NCI-H446 treated with DMSO at 0.1 percent for 48 hours (cell line): ENCODE measurements at places on chromosomes 3 and 15.

GRCh38 chr15:64634027-64634426 is 141.4 kb downstream of the RBPMS2 start:
- DNase-seq = no peak

- DNase-seq = no peak
These were observed 1.7 kb downstream of the HYAL2 start for GRCh38 chr3:50320853-50321335.

DNA sequence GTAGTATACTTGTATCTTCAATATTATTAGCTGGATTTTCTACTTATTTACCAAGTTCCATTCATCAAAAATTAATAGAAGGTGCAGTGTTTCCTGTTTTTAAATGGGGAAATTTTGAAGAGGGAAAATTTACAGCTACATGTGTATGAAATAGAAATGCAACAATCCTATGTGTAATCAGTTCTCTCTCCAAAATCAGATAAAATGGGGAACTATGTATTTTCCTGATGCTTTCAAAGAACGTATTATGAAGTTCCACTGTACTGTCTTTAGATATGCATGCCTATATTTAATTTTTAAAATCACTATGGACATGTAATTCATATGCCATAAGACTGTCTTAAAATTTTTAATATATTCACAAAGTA is 43.4 kb downstream of the DCUN1D1 start:
- DNase-seq = no peak

GRCh38 chr3:45990181-45990580 is 5.4 kb downstream of the FYCO1 start:
- no peak for DNase-seq

DNA sequence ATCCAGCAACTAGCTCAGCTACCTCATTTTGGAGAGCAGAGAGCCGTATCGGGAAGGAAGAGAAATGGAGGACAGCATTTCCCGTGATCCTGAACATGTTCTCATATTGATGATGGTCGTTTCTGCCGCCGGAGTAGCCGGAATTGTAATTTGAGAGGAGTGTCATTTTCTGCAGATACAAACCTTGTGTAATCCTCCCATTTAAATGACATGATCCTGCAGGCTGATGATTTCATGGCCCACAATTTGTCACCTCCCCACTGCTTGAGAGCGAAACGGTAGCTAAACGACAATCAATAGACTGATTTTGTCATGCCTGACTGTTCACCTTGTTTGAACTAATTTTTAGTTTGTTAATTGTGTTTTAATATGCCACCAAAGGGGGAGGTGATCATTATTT is 126.5 kb upstream of the CNTN6 start:
- DNase-seq = no peak

GRCh38 chr3:53705774-53706173 is 140.4 kb downstream of the CHDH start:
- DNase-seq = no peak

DNA sequence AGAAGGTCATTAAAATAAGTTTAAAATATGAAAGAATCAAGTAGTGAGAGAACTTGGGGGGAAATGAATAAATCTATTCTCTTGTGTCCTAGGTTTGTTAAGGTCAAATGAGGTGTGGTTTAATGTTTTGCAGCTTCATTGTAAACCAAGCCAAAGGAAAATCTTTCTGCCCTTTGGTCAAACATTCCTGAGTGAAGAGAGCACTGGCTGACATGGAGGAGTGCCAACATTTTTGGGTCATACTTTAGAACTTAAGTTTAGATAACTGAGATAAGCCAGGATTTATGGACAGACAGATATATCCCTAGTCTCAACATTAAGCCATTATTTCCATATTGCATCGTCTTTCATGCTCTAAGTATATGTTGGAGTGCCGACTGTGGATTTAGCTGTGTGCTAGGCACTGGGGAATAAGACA is 66.4 kb downstream of the PTPRG start:
- DNase-seq = no peak

- no peak for DNase-seq
These were observed 3.4 kb downstream of the GATA2 start for GRCh38 chr3:128489674-128489926.

DNA sequence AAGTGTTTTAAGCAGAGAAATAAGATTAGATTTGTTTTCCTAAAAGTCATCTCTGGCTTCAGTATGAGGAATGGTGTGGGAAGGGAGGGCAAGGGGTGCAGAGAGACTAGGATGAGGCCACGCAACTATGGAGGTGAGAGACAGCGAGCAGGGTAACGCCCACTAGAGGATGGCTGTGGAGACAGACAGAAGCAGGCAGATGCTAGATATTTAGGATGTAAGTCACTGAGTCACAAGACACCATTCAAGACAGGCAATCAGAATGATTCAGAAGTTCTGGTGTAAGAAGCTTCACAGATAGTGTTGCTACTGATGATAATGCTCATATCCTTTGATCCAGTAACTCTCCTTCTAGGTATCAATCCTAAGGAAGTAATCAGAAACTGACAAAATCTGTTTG is 19.1 kb downstream of the HSPBAP1 start:
- no peak for DNase-seq

DNA sequence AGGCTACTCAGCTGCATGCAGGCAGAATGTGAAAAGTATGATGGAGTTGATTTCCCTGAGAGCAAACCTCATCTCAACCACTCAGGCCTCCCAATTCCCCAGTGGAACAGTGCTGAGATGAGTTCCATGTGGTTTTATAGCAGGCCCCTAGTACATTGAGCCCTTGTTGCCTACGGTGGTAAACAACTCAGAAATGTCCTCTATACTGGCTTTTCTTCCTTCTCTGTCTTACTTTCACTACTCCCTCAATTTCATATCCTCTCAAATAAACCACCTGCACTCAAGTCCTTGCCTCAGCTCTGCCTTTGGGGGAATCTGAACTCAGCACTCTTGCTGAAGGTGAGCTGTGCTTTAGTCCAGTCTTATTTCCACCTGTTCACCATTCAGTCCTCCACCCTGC is 399.9 kb downstream of the PDCD6IP start:
- DNase-seq = no peak

DNA sequence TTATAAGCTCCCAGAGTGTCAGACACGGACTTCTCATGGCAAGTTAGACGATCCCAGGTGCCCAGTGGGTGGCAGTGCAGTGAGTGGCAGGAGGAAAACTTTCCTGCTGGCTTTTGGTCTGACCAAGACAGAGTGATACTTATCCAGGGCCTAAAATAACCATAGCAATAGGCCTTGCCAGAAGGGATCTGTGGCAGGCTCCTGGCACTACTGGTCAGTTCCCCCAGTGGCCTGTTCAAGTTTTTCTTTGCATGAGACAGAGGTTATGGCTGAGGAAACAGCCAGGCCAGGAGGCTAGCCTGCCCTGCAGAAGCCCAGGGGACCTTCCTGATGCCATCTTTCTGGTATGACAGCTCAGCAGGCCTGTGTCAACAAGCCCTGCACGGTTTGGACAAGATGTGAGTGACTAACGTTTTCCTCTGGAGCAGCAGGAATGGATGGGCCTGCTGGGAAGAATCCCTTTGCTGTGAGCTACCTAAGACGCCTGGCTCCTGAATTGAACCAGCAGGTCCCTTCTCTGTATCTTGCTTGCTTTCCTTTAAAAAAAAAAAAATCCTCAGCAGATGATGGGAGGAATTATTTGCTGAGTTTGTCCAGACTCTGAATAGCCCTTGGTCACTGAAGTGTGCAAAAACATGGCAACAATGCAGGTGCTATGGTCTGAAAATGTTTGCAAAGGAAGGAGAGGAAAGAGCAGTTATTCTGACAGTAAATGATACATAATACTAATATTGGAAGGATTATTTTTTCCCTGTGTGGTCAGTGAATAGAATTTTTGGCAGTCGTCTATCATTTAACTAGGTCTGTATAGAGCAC is 18.0 kb downstream of the SCG5 start:
- no peak for DNase-seq

DNA sequence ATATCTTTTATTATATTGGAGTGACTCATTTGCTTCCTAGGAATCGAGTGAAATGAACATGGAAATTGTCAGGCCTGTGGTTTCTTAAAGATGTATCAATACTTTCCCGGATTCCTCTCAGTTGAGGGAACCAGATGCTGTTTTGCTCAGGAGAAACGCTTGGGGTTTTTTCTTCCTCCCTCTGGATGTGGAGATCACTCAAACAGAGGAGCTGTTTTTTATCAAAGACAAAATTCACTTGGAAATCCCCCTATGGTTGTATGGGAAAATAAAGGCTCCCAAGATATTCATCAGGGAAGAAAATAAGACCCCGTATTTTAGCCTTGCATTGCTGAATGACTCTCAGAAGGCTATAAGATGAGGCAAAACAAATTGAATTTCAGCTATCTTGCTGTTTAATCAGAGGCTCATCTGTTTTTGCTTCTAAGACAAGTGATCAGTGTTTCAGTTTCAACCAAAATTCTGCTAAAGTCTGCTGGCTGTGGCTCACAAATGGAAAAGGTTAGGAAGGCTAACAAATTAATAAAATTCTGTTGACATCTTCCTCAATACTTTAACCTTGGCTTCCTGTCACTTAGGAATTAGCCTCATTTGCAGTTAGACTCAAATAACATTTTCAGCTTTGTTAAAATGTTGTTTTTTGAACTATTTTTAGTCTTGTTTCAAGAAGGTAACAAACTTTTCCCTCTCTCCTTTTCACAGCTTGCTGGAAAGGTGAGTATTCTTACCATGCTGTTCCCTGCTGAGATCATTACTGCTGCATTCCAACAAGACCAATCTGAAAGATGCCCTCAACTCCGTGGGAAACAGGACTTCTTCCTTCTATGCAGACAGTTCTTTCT is 83.6 kb downstream of the COL6A5 start:
- no peak for DNase-seq

GRCh38 chr3:64240959-64241358 is 15.7 kb upstream of the PRICKLE2 start:
- no peak for DNase-seq

GRCh38 chr3:13379201-13379830 is 40.8 kb downstream of the NUP210 start:
- no peak for DNase-seq

- no peak for DNase-seq
These were observed 16.1 kb downstream of the MAP6D1 start for GRCh38 chr3:183809270-183809669.

GRCh38 chr3:15427981-15428380 is 583 bp downstream of the EAF1 start:
- DNase-seq = no peak
